ENCODE measurements at places on chromosomes 4 and X.
A peak's percentile ranks its signal among the peaks of the same experiment; 100 is the strongest.

DNA sequence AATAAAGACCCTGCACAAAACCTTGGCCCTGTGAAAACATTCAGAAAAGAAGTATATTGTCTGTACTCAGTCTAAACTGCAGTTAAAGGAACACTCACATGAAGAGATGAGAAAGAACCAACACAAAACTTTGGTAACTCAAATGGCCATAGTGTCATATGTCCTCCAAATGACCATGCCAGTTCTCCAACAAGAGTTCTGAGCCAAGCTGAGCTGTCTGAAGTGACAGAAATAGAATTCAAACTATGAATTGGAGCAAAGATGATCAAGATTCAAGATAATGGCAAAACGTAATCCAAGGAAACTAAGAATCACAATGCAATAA lies 739.3 kb upstream of the NDST4 start:
- no peak for DNase-seq

DNA sequence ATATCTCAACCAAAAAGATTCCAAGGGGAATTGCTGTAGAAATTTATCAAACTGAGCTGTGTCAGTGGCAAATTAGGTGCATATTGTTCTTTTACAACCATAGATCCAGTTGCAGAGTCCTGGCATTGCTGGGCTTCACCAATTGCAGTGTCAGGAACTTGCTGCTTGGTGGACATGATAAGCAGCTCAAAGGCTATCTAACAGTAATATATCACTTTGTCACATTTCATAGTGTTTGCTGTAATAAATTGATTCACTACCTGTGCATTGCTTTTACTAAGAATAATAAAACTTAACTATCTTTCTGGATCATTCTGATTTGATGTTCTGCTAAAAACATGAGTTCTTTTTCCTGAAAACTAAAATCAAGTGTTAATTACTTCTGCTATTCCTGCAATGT lies 30.9 kb upstream of the ACE2 start:
- no peak for DNase-seq

DNA sequence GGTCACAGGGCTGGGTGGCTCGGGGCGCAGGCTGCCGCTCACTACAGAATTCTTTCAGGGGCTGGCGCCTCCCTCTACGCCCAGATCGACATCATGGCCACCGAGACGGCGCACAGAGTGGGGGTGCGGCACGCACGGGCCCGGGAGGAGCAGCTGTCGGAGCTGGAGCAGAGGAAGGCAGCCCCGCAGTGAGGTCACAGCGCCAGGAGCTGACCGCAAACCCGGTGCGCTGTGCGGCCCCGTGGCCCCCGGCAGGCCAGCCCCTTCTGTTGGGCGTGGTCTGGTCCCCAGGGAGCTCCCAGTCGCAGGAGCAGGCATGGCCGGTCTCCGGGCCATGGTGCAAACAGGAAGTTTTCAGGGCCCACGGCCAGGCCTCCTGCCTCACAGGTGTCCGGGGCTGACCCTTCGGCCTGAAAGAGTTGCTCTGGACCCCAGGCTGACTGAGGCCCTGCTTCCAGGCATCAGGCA lies 31.6 kb downstream of the LRPAP1 start:
- no peak for DNase-seq

GRCh38 chr4:100895556-100896197 lies 377.9 kb upstream of the EMCN start:
- no peak for DNase-seq

- DNase-seq = peak; percentile 27
Measured at GRCh38 chrX:132488819-132489577, at the start of gene MBNL3. Gene MBNL3, minus strand, starts transcription at chrX:132489038. Its CDS starts 49,427 bp downstream, at chrX:132439611.

DNA sequence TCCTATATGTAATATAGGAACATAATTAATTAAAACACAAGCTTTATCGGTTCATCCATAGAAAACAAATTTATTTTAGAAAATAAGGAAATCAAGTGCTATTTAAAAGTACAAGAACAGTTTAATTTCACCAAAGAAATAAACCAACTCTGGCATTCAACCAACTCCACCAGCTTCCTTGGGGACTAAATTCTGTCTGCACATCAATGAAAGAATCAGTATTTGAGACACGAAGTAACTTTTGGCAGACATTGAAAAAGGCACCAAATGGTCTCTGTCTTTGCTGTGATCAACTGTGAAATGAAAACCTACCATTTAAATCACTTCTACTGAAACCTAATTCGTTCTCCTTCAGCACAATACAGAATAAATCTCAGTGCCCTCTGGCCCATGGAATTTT lies 719.7 kb upstream of the GRIA3 start:
- no peak for DNase-seq

DNA sequence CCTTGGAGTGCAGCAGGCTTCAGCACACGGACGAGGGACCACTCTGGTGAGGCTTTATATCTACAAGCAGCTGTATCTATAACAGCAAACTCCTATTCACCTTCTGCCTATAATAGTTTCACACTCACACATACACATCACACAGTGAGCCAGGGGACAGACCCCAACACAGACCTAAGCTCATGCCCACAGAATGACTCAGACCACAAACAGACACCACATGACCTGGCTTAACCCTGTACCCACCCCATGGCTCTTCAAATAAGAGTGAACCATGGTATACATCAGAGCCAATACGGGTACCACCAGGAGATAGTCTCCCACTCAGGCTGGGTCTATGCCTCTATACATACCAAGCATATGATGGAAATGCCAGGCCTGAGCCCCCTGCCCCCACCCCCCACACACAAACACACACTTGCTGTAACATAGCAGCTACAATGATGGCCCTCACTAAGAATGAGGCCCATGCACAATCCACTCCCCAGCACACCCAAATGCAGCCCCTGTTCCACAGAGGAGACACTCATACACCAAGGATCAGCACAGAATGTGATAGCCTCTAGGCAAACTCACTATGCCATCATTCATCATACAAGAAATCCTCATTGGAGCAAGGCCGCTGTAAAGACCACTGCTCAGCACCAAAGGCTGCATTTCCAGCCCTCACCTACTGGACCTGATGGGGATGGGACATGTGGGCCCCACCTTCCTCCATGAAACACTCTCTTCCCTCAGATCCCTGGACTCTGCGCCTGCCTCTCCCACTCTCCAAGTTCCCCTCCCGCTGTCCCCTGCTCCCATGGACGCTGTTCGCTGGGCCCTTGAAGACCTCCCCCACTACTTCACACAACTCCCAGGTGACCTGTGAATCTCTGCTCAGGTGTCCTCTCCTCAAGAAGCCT lies 62.1 kb upstream of the XIAP start:
- DNase-seq = no peak

GRCh38 chr4:24991015-24991414 lies 39.7 kb downstream of the LGI2 start:
- DNase-seq = no peak

DNA sequence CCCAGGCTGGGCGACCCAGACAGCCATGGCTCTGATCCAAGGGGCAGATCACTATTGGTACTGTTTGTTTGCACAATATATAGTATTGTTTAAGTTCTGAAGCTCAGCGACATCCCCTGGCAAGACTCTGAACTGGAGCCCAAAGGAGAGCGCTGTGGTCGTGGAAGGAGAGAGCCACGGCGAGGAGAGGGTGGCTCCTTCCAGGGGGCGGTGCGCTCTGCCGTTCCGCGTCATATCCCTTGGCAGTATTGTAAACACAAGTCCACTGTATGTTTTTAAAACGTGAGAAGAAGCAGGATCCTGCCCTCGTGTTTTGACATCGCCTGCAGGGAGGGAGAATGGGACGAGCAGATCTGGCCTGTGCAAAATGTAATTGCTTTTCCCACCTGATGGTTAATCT lies 185.5 kb downstream of the RAB28 start:
- no peak for DNase-seq

GRCh38 chrX:54811301-54811885 lies 3.8 kb downstream of the MAGED2 start:
- no peak for DNase-seq

DNA sequence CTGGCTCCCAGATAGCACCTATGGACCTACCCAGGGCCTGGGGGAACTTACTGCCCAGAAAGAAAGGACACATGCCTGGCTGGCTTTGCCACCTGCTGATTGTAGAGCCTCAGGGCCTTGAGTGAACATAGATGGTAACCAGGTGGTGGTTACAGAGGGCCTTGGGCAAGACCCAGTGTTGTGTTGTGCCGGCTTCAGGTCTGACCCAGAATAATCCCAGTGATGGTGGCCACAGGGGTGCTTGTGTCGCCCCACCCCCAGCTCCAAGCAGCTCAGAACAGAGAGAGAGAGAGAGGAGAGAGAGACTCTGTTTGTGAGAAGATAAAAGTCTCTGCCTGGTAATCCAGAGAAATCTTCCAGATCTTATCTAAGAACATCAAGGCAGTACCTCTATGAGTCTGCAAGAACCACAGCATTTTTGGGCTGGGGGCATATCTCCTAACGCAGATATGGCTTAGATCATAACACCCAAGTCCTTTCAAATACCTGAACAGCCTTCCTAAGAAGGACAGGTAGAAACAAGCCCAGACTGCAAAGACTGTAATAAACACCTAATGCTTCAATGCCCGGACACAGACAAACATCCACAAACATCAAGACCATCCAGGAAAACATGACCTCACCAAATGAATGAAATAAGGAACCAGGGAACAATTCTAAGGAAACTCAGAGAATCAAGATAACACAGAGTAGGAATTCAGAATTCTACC lies 16.3 kb upstream of the RP2 start:
- DNase-seq = no peak

DNA sequence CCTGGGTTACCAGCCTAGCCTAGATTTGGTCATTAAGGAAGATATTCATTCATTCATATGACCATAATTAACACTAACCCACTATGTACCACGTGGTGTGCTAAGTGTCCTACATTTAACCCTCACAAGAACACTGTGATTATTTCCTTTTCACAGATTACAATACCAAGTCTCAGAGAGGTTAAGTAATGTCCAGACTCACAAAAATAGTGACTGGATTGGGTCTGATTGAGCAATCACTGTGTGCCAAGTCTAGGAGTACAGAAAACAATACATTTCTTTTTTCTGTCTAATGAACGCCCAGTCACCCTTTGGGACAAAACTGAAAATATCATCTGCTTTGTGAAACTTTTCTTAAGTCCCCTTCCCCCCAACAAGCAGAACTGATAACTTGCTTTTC lies 7.6 kb upstream of the DLG3 start:
- DNase-seq = no peak

- no peak for DNase-seq
Measured at GRCh38 chrX:65630771-65631170, 36.7 kb upstream of the MSN start.

DNA sequence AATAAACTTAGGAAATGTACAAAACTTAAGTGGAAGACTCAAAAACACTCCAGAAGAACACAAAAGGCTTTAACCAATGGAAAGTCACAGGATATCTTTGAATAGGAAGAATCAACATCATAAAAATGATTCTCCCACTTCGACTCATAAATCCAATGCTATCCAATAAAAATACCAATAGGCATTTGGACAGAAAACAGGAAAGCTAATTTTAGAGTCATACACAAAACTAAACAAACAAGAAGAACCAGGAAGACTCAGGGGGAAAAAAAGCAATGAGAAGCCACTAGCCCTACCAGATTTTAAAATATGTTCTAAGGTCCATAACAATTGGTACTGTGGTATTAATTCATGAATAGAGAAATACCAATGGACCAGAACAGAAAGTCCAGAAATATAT lies 28.2 kb downstream of the SLC9A7 start:
- no peak for DNase-seq

DNA sequence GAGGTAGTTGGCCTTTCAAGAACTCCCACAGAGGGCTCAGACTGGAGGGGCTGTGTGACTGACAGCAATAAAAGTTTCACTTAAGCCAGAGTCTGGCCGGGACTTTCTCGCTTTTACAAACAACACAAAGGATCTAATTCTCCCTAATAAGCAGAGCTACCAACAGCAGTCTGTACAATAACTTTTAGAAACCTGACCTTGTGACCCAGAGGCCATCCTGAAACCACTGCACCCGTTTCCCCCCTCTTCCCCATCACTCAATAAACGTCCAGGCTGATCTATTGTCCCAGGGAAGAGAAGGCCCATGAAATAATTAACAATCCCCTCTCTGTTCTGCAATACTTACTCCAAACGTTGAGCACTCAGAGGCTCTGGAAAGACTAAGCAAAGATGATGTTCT lies 442.4 kb downstream of the ZIC3 start:
- DNase-seq = no peak

- no peak for DNase-seq
Measured at GRCh38 chr4:127482049-127482448, 150.7 kb upstream of the INTU start.

- DNase-seq = no peak
Measured at GRCh38 chr4:47473141-47473750, 9.7 kb upstream of the COMMD8 start.

GRCh38 chrX:115367951-115368350 lies 78.4 kb downstream of the LUZP4 start:
- no peak for DNase-seq

- no peak for DNase-seq
Measured at GRCh38 chr4:30716681-30717207, 3.4 kb upstream of the PCDH7 start.

DNA sequence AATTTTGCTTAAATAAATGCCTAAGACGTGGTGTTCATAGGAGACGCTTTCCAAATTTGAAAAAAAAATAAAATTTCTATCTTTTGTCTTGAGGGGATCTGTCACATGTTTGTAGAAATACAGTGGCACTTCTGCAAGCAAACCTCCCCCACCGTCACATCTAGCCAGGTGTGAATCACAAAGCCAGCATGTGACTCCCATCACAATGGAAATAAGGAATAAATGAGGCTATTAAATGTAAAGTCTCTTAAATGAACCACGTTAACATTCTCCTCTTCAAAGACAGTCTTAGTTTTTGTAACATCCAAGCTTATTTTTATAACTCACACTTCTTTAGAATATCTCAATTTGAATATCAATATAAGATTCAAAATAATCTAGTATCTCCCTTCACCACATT lies 63.0 kb upstream of the CCSER1 start:
- no peak for DNase-seq

GRCh38 chrX:39674490-39675161 lies 423.1 kb downstream of the BCOR start:
- no peak for DNase-seq

GRCh38 chr4:55903577-55903976 lies 45.2 kb upstream of the CEP135 start:
- DNase-seq = no peak

DNA sequence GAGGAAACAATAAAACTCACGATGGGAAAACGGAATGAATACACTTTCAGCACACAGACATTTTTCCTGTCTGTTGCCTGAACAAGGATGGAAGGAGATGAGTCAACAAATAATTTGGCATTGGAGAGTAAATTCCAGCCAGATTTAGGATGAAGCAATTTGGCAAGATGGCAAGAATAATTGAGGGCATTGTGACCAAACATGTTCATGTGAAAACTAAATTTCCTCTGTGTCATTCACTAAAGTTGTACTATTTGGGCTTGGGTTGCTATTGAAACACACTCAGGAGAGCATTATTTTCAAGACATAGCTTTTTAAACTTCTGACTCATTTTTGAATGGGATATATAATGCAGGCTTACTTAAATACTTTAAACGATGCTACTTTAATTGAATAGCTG lies 1614.4 kb downstream of the PCDH19 start:
- no peak for DNase-seq

DNA sequence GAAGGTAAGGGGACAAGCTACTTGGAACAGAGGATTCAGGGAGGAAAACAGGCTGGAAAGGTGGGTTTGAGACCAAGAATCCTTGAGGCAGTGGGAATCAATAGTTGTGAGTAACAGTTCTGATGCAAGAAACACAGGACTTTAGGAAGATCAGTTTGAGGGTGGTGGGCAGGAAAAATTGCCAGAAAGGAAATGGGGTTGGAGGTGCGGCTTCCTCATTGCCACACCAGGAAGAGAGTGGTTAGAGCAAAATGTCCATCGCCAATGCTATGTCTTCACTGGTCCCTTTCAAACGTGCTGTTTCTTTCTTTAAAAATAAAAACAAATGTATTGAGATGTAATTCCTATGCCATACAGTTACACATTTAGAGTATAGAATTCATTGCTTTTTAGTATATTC lies 57.1 kb upstream of the NOCT start:
- DNase-seq = no peak

Data from stimulated activated CD4-positive, alpha-beta T cell treated with anti-CD3 and anti-CD28 coated beads, Interleukin-12 subunit alpha, Interleukin-12 subunit beta, amount 100 ng/mL, for 24 hours (primary cell).